ENCODE measurements at places on chromosomes 13 and 19. TPM values are rescaled to one million over a fixed set of nuclear protein-coding genes. Genes with fewer than 3 reads are reported as not detected.

Gene GPC6
- 0.32 TPM for total RNA-seq

Gene ZNF846
- 2.6 TPM for total RNA-seq

Gene C19orf38
- total RNA-seq, result 0.76 TPM

Gene ZNF91
- 9.1 TPM for total RNA-seq

Gene ZNF835
- under 0.01 TPM for total RNA-seq

Gene YJEFN3
- under 0.01 TPM for total RNA-seq

Gene SAMD4B
- total RNA-seq, result 19.8 TPM

Gene C19orf33
- total RNA-seq, result 7.5 TPM

Gene FXYD1
- not detected for total RNA-seq

Gene SYCN
- not detected for total RNA-seq

Gene SLAIN1
- 6.8 TPM for total RNA-seq

Gene TFDP1
- 41.9 TPM for total RNA-seq

Gene TBCB
- total RNA-seq, result 215 TPM

Gene TTC9B
- not detected for total RNA-seq

Gene PRODH2
- total RNA-seq, result not detected

Gene C1QTNF9B
- not detected for total RNA-seq

Gene CATSPERD
- total RNA-seq, result not detected

Gene KLHL1
- not detected for total RNA-seq

Gene GARRE1
- 45.3 TPM for total RNA-seq

Gene PABPC3
- total RNA-seq, result under 0.01 TPM

Gene HIPK4
- total RNA-seq, result under 0.01 TPM

Gene SHC2
- total RNA-seq, result 6.8 TPM

Data from epithelial cell of umbilical artery (primary cell).